ENCODE measurements at places on chromosomes 7 and 10.

GRCh38 chr10:71831646-71832552 is 19.2 kb downstream of the PSAP start:
- no peak for DNase-seq

DNA sequence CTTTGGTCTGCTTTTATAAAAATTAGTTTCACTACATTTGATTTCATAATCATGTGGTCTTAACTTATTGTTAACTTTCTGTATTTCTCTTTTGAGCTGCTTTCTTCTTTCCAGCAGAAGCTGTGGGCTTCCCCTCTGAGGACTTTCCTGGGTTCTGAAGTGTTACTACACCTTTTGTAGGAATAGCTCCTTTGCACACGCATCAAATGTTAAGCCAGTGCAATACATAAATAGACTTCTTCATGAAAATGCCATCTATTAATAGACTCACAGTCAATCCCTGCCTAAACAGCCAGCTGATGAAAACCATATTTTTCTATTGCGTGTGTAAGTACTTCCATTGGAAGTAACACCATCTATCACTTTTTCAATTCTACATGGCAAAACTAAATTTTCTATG is 1.5 kb downstream of the ABCB4 start:
- DNase-seq, result no peak

GRCh38 chr10:95730233-95730632 is 25.7 kb upstream of the ENTPD1 start:
- no peak for DNase-seq

GRCh38 chr7:54689394-54690049 is 69.5 kb downstream of the SEC61G start:
- DNase-seq, result no peak

DNA sequence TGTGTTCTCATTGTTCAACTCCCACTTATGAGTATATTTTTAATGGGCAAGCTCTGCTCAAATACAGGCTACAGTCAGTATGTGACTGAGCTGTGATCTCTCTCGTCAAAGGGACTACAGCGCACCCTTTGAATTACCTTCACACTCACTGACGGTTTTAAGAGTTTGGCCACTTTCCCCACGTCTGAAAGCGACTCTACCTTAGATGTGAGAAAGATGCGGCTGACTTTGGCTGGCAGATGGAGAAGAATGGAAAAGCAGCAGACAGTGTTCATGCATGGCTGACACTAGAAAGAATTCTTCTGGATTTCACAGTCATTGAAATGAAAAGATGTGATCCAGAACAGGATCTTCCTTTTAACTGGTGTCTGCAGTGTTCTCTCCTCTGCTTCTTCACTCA is 2.0 kb upstream of the ATRNL1 start:
- DNase-seq, result no peak

- DNase-seq, result no peak
These were observed 342.6 kb upstream of the LRGUK start for GRCh38 chr7:133784486-133785001.

GRCh38 chr7:106504645-106505044 is 156.3 kb downstream of the CCDC71L start:
- DNase-seq, result no peak

- DNase-seq, result no peak
These were observed 91.2 kb upstream of the PLPP4 start for GRCh38 chr10:120365872-120366271.

DNA sequence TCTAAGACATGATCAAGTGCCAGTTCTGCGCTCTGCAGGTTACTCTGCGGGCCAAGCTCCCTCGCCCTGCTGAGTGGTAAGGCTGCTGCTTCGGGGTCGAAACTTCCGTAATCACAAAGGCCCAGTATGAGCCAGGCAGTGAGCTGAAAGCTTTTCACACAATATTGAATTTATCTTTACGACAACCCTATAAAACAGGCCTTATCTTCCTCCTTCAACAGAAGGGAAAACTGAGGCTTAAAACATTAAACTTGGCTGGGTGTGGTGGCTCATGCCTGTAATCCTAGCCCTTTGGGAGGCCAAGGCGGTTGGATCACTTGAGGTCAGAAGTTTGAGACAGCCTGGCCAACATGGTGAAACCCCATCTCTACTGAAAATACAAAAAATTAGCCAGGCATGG is 83.3 kb downstream of the FAM107B start:
- no peak for DNase-seq

DNA sequence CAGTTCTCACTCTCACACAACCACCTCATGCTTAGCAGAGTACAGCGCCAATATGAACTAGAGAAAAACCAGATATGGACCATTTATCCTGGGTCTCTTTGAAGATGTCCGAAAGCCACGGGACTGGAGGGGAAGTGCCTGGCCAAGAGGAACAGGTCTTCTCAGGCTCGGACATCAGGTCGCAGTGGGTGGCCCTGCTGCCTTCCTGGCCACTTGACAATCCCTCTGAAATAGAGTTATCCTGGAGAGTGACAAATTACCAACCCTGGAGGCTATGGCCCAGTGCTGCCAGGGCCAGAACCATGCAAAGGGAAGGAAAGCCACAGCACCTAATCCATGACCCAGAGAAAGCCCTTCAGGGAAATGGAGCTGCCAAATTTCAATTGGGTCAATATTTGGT is 646.8 kb upstream of the NRP1 start:
- no peak for DNase-seq

GRCh38 chr7:43639858-43640491 is 57.1 kb downstream of the STK17A start:
- DNase-seq, result no peak

- no peak for DNase-seq
These were observed 3.3 kb downstream of the GTF2IRD1 start for GRCh38 chr7:74457007-74457406.
